HFFc6 (cell line): ENCODE measurements at places on chromosomes 4 and X. TPM values are rescaled to one million over a fixed set of nuclear protein-coding genes. Genes with fewer than 3 reads are reported as not detected.

DNA sequence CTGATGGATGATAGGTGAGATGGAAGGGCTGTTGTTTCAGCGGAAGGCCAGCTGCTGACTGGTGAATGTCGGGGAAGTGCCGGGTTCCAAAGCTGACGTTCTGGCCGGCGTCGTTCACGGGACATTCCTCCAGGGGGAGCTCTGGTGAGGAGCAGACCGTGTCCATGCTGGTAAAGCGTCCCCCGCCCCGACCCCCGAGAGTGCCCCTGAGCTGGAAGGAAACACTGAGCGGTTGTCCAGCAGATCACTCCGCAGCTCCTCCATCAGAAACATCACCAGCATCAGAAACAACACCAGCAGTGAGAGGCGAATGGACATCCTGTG, 18.6 kb upstream of the ADRA2C start:
- peaks cover 53% of the 10 kb centered on the region for H3K27me3 ChIP-seq
- peaks cover 4% of the 10 kb centered on the region; the same call in 1 of the 2 replicates for H3K36me3 ChIP-seq
- H3K27ac ChIP-seq: no peak overlapping the region

GRCh38 chr4:148790691-148791090, 348.5 kb upstream of the NR3C2 start:
- DNase-seq: no peak
- H3K4me3 ChIP-seq: no peak overlapping the region
- no peaks in the 10 kb centered on the region for H3K4me1 ChIP-seq
- no peaks in the 10 kb centered on the region for H3K36me3 ChIP-seq
- peaks cover 1% of the 10 kb centered on the region; the same call in 1 of the 2 replicates for H3K27me3 ChIP-seq

GRCh38 chrX:64394874-64395567, at the start of gene MTMR8:
Gene MTMR8 (minus strand): TSS chrX:64395452. CDS start chrX:64395363, 89 bp downstream.
- H3K36me3 ChIP-seq: no peaks in the 10 kb centered on the region; the same call in 1 of the 2 replicates
- peaks cover 2% of the 10 kb centered on the region; the same call in 1 of the 2 replicates for H3K27me3 ChIP-seq
- no peak within 1 kb of the TSS for H3K27ac ChIP-seq
- no peak for DNase-seq
- no peak within 1 kb of the TSS for H3K4me3 ChIP-seq
- no peaks in the 10 kb centered on the region for H3K4me1 ChIP-seq

The FOXR2 gene
- total RNA-seq: not detected in 3 replicates

The ALB gene
- not detected in 3 replicates for total RNA-seq

- no peak overlapping the region for H3K27ac ChIP-seq
- no peaks in the 10 kb centered on the region for H3K4me1 ChIP-seq
- peaks cover 1% of the 10 kb centered on the region; the same call in 1 of the 2 replicates for H3K36me3 ChIP-seq
- no peaks in the 10 kb centered on the region; the same call in 1 of the 2 replicates for H3K27me3 ChIP-seq
- DNase-seq: no peak
Observed at GRCh38 chr4:124085561-124086180, 626.9 kb downstream of the ANKRD50 start.

GRCh38 chrX:65035446-65035770, 59.2 kb upstream of the ZC4H2 start:
- H3K27me3 ChIP-seq: no peaks in the 10 kb centered on the region
- peak overlapping the region; percentile 88 for H3K4me3 ChIP-seq
- H3K36me3 ChIP-seq: no peaks in the 10 kb centered on the region
- H3K4me1 ChIP-seq: no peaks in the 10 kb centered on the region
- peak; percentile 0 for DNase-seq
- peak overlapping the region; percentile 70; the same call in 1 of the 2 replicates for H3K27ac ChIP-seq

- no peaks in the 10 kb centered on the region for H3K36me3 ChIP-seq
- H3K4me1 ChIP-seq: peaks cover 31% of the 10 kb centered on the region
- no peak overlapping the region for H3K27ac ChIP-seq
Observed at GRCh38 chr4:69098470-69098869, 2.2 kb downstream of the UGT2B7 start.

The CSAG3 gene
- total RNA-seq: not detected in 3 replicates

The TMPRSS11F gene
- total RNA-seq: not detected in 2 replicates

GRCh38 chr4:151854731-151855130, 93.9 kb upstream of the GATB start:
- no peaks in the 10 kb centered on the region for H3K27me3 ChIP-seq
- no peaks in the 10 kb centered on the region for H3K36me3 ChIP-seq
- no peak overlapping the region for H3K4me3 ChIP-seq
- H3K4me1 ChIP-seq: peaks cover 47% of the 10 kb centered on the region

The MAP9 gene
- total RNA-seq: 7.0 to 13.9 TPM (median 12.6 TPM) in 3 replicates

The FAM120C gene
- 7.4 to 9.5 TPM (median 8.7 TPM) in 3 replicates for total RNA-seq
